AG09309 (cell line): ENCODE measurements at places on chromosomes 11 and 22.

DNA sequence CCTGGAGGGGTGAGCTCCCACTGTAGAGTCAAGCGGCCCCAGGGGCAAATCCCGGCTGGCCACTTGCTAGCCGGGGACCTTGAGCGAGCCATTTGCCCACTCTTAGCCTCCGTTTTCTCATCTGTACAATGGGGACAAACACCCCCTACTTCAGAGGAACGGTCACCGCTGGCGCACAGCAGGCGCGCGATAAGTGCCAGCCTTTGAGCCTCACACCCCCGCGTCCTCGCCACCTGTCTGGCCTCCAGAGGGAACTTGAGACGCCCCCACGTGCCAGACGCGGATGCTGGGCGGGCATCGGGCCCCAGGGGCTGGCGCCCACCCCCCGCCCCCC lies 72.6 kb upstream of the TCF20 start:
- DNase-seq = no peak

DNA sequence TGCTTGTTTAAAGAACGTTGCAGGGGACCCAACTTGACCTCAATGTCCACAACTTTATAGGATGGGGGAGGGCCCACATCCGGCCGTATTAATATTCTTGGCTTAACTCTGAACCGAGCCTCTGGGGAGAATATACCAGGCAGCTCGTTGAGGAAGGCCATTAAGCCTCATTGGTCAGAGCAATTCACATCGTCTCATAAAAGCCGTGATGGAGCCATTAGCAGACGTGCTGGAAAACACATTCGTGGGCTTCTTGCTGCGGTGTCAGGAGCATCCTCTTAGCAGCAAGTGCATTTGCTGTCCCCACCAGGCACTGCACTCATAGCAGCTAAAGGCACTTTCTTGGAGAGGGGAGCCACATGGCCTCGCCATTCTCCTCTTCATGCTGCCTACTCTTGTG lies 14.9 kb downstream of the DSCAML1 start:
- no peak for DNase-seq

DNA sequence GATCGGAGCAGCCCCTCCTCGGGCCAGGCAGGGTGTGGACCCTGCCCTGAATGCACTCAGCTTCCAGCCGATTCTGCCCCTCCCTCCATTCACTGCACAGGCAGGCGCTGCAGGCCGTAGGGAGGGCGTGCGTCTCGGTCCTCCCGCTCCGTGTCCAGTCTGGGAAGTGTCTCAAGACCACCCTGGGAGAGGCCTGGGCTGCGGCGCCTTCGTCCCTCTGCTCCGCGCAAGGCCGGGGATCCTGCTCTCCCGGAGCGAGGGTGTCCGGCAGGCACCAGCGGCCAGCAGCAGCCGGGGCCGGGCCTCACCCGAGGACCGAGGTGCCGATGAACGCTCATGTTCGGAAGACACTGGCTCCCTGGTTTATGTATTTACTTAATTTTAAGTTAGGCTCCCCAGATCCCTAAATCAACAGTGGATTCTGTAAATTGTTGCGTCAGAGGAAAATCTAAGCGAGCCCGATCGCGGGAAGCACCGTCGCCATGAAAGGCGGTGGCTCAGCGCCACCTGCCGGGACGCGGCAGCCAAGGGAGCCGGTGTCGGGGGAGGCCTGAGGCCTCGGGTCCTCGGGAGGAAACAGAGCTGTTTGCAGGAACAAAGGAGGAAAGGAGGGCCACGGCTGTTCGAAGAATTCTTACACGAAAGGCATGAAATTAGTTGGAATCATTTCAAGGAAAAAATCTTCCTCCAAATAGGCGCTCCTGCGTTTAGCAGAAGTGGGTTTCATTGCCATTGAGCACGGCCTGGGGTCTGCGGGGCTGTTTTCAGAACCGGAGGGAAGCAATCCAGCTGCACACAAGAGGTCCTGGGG lies 195.3 kb downstream of the BRD1 start:
- DNase-seq = no peak

DNA sequence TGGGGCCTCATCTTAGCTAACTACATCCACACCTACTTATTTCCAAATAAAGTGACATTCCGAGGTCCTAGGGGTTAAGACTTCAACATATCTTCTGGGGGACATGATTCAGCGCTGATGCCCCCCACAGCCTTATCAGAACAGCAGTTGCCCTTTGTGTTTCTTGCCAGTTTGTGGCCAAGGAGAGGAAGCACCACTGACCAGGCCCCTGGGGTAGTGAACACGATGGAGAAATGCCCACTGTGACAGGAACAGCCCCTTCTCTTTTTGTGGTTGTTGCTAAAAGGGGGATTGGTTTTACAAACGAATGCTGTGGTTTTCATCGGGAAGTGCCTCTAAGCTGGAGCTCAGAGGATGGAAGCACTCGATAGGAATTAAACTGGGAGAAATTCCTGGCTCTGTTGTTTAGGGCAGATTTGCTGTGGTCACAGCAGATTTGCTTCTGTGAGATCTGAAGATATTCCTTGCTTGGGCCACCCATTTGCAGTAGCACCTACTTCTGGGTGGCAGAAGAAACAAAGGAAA lies 88.8 kb downstream of the ABTB2 start:
- DNase-seq = no peak

DNA sequence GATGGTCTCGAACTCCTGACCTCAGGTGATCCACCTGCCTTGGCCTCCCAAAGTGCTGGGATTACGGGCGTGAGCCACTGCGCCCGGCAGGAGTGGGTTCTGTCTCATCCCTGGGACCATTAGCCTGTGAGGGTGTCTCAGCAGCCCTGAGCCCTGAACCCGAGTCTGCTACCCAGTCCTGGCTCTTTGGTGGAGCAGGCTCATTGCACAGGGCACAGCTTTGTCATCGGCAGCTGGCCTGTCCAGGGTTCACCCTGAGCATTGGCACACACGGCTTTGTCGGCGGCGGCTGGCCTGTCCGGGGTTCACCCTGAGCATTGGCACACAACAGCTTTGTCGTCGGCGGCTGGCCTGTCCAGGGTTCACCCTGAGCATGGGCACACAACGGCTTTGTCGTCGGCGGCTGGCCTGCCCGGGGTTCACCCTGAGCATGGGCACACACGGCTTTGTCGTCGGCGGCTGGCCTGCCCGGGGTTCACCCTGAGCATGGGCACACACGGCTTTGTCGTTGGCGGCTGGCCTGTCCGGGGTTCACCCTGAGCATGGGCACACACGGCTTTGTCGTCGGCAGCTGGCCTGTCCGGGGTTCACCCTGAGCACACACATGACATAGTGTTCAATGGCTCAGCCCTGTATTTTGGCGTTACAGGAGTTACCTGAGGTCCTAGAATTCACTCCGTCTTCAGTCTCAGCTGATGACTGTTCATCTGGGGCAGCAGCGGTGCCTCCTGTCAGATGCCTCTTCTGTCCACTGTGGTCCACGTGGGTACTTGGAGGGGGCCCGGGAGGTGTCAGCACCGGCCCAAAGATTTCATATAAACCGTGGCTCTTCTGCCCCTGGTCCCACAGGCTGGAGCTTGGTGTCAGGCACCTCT lies 1082.5 kb downstream of the BRD1 start:
- no peak for DNase-seq
